ENCODE measurements at places on chromosomes 1 and 21.

GRCh38 chr1:38336961-38337360 is 290.4 kb upstream of the POU3F1 start:
- DNase-seq: no peak

GRCh38 chr1:188129856-188130838 is 1301.4 kb downstream of the PLA2G4A start:
- no peak for DNase-seq

DNA sequence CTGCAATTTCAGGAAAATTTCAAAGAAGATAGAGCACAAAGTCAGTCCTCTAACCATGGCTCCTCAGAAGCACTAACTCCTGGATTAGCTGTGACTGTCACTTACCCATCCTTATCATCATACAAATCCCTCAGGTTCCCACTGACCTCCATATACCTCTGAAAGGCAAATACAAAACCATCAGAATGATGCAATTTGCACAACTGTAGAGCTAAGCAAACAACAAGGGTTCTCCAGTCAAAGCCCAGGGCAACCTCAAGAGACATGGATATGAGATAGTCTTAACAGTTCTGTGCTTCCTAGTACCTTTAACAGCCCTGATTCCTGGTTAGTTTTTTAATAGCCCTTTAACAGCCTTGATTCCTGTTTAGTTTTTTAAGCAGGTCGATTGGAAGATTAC is 2.1 kb downstream of the SF3A3 start:
- no peak for DNase-seq

- DNase-seq: no peak
Observed at GRCh38 chr1:108316545-108316944, 72.7 kb upstream of the NBPF4 start.

DNA sequence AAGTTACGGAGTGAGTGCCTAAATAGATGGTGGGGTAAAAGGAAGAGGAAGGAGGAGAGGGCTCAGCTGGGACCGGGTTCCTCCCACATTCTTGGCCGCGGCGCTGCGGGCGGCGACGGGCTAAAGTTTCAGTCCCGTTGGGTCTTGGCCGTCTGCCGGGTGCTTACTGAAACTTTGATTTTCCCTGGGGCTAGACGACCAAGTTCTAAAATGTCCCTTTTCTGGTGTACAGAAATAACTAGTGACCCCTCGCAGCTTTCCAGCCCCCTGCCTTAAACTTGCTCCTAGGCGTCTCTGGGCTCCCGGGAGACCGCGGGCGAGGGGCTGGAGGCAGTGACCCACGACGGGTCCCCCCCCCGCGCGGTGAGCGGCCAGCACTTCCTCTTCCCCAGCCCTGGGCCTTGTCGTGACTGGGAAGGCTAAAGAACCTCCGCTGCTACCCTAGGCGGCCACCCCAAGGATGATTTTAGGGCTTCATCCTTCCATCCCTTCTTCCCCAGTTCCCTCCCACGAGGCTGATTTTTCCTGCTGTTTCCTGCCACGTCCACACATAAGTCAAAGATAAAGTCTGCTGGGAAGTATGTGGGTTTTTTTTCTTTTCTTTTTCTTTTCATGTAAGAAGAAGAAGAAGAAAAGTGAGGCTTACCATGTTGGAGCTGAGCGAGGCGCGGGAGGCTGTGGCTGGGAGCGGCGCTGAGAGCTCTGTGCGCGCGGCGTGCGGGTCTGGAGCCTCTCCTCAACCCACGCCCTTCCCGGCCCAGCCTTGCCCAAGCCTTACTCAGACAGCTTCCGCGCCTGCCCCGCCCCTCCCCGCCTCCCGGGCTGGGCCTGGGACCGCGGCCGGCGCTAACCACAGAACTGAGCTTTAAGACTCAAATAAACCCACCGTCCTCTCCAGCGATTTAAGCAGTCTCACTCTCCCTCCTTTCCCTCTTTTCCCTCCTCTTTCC is at the start of gene S100A11:
Gene S100A11 (minus strand): TSS at position 738 of the 950 bp plus-strand sequence. CDS start 89 bp downstream, at position 649.
- DNase-seq: peak; percentile 91

- DNase-seq: no peak
Observed at GRCh38 chr1:162020150-162020549, 3.5 kb downstream of the OLFML2B start.

GRCh38 chr1:66360285-66360724 is 173.6 kb upstream of the SGIP1 start:
- no peak for DNase-seq

GRCh38 chr1:90850181-90850897 is 133.2 kb upstream of the BARHL2 start:
- DNase-seq: no peak

- no peak for DNase-seq
Observed at GRCh38 chr1:8294170-8294697, 23.7 kb upstream of the SLC45A1 start.

GRCh38 chr1:57058652-57059501 is 93.1 kb upstream of the C8B start:
- DNase-seq: no peak

DNA sequence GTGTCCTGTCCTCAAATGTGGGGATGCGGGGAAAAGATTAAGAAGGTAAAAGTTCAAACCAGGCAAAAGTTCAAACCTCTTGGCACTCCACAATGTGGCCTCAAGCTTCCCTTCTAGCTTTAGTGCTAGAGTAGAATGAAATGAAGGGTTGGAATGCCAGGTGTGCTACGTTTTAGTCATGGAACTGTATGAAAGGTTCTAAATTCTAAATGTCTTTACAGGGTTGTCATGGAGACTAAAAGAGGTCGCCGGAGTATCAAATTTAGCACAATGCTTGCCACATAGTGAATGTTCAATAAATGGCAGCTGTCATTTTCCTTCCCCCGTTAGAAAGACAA is 57.2 kb upstream of the LRRC8D start:
- DNase-seq: no peak

DNA sequence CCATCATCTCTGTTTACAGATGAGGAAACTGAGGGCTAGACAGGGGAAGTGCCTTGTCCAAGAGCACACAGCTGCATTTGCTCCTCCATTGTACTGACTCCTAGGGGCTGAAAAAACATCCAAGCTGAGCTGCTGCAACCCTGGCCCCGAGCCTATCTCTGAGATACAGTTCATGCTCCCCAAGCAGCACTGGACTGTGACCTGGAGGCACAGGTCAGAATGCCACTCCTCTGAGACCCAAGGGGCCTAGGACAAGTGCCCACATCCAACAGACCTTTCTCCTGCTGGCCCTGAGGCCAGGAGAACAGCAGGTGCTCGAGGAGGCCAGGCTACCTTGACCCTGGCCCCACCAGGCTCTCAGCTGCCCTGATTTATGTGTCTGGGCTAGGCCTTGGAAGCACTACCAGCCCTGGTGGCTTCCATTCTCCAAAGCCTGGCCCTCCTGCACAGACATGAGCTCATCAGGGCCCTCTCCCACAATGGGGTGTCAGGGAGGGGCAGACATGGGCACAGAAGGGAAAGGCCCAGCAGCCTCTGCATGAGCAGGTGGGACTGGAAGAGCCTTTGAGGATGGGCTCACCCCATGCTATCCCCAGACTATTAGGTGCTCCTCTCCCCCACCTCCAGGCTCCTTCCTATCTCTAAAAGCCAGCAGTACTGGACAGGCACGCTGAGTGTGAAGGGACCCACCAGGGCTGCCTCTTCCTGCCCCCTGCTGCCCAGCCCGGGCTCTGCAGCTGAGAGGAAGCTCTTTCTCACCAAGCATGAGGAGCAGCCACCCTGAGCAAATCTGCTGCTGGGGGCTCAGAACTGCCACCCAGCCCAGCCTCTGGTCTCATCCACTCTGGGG is 18.8 kb downstream of the ADGRB2 start:
- peak; percentile 79 for DNase-seq

GRCh38 chr1:93967306-93967705 is 58.1 kb upstream of the GCLM start:
- no peak for DNase-seq

- no peak for DNase-seq
Observed at GRCh38 chr1:40917995-40918711, 56.0 kb upstream of the CITED4 start.

- peak; percentile 53 for DNase-seq
Observed at GRCh38 chr1:232923739-232924386, 26.5 kb upstream of the NTPCR start.

- no peak for DNase-seq
Observed at GRCh38 chr1:34319218-34319617, 142.5 kb downstream of the C1orf94 start.

DNA sequence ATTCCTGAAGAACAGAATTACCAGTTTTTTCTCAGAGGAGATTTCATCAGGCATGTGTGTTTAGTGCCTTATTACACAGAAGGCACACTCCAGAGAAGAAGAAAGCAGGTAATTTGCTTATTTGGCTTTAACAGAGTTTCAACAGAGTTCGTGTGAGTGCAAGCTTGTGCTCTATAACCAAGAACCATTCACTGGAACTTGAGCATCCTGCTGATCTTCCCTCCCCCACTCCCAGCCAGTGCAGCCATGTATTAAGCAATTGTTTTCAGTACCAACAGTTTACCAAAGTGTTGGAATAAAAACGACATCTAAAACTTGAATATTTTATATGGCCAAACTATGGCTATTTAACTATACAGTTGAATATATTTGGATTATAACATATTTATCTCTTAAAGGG is 4.3 kb downstream of the MGST3 start:
- no peak for DNase-seq

GRCh38 chr1:31421371-31422040 is 8.5 kb downstream of the SERINC2 start:
- no peak for DNase-seq

GRCh38 chr1:102084771-102085535 is 88.2 kb upstream of the OLFM3 start:
- DNase-seq: no peak

DNA sequence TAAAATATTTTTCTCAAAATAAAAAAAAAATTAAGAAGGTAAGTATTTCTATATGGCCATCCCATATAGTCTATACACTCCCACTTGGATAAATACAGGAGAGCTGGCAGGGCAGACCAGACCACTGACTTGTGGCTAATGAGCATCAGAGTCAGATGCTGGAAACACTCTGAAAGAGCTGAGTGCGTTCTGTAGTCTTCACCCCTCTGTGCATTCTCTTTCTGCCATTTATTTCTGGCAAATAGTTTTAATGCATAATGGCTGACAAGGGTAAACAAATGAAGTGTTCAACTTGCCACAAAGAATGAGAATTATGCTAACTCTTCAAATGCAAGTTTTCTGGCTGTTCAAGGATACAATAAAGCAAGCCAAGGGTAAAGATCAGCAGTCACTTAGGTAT is 191.7 kb downstream of the TTLL7 start:
- DNase-seq: no peak

GRCh38 chr1:156706657-156707416 is 1.5 kb upstream of the CRABP2 start:
- no peak for DNase-seq

DNA sequence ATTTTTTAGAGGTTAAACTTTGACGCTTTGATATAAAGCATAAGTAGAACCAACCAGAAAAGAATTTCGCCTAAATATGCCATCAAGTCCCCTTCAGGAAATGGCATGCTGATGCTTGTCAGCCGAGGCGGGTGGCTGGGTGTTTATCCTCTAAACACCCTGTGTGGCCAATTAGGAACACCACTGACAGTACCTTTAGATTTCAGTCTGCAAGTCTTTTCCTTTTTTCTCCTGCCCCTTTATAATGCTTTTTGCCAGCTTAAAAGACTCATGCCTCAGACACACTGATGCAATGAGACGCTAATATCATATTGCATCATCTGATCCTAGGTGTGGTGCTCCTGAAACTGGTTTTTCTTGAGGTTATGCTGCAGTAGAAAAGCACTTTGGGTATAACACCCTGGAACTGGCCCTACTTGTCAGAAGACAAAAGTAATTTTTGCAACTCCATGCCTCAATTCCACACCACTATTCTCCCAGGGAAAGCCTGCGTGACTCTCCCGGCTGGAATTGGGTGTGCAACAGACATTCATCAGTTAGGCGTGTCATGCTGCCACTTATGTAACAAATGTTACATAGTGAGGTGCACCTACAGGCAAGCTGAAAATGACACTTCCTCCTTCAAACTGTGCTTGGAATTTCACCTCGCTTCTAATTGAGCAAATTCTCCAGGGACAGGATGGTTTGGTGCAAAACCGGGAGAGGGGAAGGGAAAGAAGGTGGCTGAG is 2.0 kb upstream of the RCC2 start:
- no peak for DNase-seq

DNA sequence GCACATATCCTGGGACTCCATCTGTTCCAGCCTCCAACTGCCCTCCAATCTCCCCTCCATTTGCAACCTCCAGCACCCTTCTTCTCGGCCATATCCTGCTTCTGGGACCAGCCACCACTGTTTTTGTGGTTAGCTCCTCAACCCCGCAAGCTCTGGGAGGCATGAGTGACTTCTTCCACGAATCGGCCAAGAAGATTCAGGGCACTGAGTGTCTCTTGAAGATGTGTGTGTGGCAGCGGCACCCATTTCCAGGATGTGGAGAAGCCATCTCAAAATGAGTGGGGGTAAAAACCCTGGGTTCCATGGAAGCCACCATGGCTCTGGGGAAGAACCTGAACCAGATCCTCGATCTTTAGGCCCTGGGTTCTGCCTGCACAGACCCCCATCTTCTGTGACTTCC is 194.6 kb downstream of the SLC45A1 start:
- no peak for DNase-seq

Measured in stimulated activated CD8-positive, alpha-beta memory T cell treated with anti-CD3 and anti-CD28 coated beads, Interleukin-4, amount 100 ng/mL, for 48 hours (primary cell).